ENCODE measurements at places on chromosomes 1 and 21.
A peak's percentile ranks its signal among the peaks of the same experiment; 100 is the strongest.

GRCh38 chr1:41017141-41018017, 4.1 kb downstream of the SLFNL1 start:
- DNase-seq = no peak

- no peak for DNase-seq
Observed at GRCh38 chr1:203935321-203935720, 73.9 kb downstream of the SNRPE start.

GRCh38 chr1:153536012-153536670, 350 bp upstream of the S100A6 start:
- DNase-seq = peak; percentile 89

DNA sequence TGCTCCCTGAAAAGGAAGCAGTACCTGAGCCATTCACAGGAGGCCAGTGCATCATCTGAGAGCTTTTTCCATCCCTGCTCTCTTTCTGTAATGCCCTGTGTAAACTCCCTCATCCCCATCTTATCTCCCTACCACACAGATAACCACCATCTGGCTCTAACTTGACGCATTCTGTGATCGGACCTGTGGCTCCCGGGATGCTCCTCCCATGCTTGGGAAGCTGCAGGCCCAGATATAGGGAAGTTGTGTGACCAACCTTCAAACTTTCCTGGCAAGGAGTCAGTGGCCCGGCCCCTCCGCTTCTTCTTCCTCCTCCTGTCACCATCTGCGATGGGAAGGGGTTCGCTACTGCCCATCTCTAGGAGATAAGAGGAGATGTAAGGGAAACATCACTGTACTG, 21.1 kb downstream of the MKNK1 start:
- no peak for DNase-seq
